Sciatic nerve (tissue), 2 donors: ENCODE measurements at places on chromosomes 3 and 15.

- no peak for DNase-seq
Observed at GRCh38 chr15:54836052-54836795, 360.5 kb downstream of the RSL24D1 start.

- DNase-seq, result no peak
Observed at GRCh38 chr15:92112711-92113110, 259.2 kb downstream of the SLCO3A1 start.

GRCh38 chr15:70087708-70088352 is 9.9 kb downstream of the TLE3 start:
- no peak for DNase-seq

GRCh38 chr3:31861826-31862225 is 119.2 kb downstream of the OSBPL10 start:
- DNase-seq, result no peak

DNA sequence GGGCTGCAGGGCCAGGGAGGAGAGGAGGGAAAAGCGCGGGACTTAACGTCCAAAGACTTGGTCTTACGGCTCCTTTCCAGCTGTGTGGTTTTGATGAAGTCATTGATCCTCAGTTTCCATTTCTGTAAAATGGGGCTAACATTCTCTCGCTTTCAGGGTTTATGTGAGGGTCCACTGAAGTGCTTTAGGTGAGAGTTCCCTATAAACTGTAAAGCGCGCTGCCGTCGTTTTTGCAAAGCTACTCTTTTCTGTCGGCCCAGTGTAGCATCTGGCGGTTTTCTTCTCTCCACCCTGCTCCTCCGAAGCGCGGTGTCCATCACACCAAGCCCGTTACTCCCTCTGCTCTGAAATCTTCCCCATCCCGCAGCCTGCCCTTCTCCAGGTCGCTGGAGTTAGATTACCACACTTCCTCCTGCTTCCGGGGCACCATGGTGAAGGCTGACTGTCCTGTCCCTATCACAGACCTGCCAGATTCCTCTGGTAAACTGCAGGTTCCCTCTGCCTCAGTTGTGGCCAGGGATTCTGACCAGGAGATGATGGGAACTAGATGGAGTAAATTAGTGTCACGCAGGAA is 702 bp upstream of the DNAJC17 start:
- no peak for DNase-seq

DNA sequence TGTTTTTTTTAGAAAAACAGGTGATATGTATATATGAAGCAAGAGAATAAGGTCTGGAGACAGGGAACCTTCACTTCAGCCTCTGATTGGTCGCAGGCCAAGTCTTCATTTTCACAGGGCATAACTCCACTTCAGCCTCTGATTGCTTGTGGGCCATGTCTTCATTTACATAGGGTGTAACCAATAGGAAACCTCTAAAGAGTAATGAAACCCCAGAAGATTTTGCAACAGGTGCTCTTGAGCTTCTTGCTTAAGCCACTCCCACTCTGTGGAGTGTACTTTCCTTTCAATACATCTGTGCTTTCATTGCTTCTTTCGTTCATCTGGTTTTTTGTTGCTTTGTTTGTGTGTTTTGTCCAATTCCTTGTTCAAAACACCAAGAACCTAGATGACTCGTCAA is 22.6 kb upstream of the SCG3 start:
- DNase-seq, result no peak

DNA sequence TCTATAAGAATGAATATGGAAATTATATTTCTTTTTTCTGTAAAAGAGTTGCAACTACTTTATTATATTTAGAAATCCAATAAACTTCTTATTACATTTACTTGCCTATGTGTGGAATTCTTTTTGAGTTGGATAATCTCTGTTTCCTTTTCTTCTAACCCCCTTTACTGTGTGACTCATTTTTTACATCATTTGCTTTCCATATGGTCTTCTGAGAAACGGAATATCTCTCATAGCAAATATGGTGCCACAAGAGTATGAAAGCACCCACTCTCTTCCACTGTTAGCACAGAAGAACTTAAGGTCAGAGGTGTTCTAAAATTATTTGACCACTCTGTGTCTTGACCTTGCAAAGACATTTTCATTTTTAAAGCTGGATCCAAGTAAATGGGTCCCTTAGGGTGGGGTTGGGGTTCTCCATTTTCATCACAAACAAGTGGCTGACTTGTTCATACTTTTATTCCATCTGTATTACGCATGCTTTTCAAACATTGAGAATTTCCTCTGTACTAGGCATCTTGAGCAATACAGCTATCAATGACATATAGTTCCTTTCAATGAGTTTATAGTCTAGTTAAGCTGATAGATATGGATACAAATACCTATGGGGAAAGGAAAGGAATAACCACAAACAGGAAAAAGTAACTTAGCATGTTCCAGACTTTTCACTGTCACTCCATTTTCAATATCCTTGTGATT is 281.1 kb upstream of the TPRG1 start:
- DNase-seq, result no peak

- no peak for DNase-seq
Observed at GRCh38 chr15:101118615-101119014, 133.2 kb downstream of the CHSY1 start.

- peak; percentile 74 for DNase-seq
Observed at GRCh38 chr15:31080591-31081014, 20.9 kb downstream of the TRPM1 start.

DNA sequence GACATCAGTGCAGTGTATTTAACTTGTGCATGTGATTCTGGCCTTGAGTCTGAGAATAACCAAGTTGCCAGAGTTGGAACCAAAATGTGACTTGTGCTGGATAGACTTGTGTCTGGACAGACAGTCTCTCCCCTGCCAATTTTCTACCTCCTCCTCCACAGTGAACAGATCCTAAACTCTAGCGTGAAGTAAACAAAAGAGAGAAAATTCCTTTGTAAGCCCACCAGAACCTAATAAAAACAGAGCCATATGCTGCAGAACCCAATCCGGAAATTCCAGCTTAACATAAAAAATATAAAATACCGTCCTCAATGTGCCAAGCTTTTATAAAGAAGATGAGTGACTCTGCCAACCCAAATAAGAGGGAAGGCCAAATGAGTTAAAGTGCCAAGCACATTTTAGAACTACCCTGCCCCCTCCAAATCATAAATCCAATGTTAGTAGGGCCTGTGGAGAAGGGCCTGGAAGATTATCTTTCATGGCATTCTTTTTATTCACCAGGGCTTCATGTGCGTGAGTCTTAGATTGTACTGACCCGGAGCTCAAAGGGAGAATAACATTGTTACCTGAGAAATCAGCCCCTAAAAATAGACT is 344.6 kb upstream of the PROK2 start:
- no peak for DNase-seq

- no peak for DNase-seq
Observed at GRCh38 chr3:8972639-8973038, 9.4 kb upstream of the RAD18 start.

DNA sequence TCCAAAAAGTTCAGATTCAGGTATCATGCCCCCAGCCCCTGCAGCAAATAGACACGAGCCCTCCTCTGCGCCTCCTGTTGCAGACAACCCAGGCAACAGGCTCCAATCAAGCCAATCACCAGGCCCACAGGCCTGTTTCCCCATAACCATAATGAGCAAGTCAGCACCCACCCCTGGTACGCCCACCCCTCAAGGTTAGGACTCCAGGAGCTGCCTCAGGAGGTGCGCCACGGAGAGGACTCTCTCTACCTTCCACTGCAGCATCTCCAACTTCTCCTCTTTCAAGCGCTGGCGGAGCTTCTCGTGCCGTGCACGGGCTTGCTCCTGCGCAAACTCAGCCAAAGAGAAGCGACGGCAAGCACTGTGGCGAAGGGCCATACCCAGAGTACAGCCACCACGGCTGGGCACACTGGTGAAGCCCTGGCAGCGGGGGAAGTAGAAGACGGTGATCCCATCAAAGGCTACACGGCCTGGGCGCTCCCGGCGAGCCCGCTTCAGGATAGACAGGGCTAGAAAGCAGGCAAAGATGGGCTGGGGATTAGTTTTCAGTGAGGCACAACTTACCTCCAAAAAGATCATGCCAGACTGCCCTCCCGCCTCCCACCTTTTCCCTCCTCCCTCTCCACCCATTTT is 8.5 kb downstream of the CSRNP1 start:
- DNase-seq, result peak; percentile 60

DNA sequence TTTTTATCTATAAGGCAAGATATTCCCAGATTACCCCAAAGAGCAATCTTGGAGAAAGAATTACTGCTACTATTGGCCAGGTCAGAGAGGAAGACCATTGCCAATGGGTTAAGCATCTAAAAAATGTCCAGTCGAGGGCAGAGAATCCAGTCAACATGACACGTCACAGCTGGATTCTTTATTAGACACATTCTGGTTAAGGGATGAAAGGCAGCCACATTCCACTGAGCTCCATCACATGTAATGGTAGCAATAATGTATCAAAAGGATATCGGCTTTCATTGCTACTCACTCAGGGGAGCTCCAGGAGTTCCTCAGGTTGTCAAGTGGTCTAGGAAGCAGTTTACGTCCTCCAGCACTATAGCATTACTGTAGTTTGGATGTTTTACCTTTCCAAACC is 421.1 kb downstream of the PLOD2 start:
- DNase-seq, result no peak

- no peak for DNase-seq
Observed at GRCh38 chr3:170500995-170501394, 82.3 kb downstream of the CLDN11 start.

- DNase-seq, result no peak
Observed at GRCh38 chr15:35399901-35400300, 146.1 kb downstream of the DPH6 start.

DNA sequence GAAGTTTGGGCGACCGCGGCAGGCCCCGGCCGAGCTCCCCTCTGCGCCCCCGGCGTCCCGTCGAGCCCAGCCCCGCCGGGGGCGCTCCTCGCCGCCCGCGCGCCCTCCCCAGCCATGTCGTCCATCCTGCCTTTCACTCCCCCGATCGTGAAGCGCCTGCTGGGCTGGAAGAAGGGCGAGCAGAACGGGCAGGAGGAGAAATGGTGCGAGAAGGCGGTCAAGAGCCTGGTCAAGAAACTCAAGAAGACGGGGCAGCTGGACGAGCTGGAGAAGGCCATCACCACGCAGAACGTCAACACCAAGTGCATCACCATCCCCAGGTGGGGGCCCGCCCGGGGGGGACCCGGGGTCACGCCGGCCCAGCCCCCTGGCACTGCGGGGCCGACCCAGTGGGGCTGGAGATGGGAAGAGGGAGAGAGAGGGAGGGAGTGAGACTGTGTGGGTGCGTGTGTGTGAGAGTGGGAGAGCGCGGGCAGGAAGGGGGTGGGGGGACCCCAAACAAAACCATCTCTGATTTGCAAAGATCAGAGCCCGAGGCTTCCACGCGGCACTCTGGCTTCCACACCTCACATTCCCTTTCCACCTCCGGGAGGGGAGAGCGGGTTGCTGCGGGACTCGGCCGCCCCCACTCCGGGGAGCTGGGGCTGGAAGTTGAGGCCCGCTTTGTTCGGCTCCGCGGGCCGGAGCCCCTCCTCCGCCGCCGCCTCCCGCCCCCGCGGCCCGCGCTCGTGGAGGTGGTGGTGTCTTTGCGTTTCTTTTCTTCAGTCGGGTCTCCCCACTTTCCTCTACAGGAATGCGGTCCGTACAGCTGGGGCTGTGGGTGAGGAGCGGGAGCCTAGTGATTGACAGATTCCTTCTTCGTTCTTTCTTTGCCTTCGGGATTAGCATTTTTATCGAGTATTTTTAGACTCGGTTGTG is 898 bp downstream of the SMAD3 start:
- peak; percentile 65 for DNase-seq

GRCh38 chr3:155960060-155960459 is 89.6 kb downstream of the GMPS start:
- no peak for DNase-seq

GRCh38 chr15:53458736-53459135 is 300.7 kb downstream of the WDR72 start:
- no peak for DNase-seq

DNA sequence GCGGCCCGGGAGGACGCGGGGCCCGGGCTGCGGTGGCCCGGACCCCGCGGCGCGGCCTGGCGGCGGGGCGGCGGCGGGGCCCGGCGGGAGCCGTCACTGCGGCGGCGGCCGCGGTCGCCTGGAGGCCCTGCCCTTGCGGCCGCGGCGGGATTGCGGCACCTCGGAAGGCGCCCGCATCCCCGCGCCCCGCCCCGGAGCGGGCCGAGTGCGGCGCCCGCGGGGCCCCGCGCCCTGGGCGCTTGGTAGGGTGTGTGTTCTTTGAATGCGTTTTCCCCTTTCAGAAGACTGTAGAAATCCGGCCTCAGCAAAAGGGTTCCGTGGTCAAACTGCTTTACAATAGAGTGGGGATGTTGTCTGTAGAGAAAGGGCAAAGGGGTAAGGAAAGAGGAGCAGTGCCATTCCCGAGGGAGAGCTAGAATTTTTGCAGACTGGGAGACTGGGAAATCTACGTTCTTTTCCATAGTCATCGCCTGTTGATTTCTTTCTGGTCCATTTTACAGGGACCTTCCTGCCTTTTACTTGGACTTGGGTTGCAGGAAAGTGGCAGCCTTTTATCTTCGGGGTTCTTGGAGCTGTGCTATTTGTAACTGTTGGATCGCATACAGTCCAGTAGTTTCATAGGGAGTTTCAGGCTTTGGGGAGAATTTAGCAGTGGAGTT is 630 bp downstream of the SNRK start:
- no peak for DNase-seq

- DNase-seq, result no peak
Observed at GRCh38 chr3:64098670-64099069, 75.4 kb upstream of the PSMD6 start.
